ENCODE measurements at places on chromosomes 2 and 18.

DNA sequence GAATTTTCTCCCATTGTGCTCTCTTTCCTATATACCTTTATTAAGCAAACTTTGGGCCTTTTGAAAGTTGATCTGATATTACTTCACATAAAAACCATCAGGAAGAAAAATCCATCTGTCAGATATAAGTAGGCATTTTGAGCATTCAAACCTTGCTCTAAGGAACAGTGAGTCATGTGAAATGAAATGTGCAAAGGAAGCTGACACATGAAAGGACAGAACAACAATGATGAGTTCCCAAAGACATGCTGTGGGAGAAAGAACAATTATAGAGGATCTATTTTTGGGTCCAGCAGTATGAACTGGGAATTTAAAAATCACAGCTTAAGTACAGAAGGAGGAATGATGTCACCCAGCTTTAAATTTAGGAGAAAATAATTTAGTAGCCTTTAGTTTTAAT lies 18.1 kb downstream of the CALCRL start:
- peak; percentile 44 for DNase-seq

- no peak for DNase-seq
Observed at GRCh38 chr2:54866179-54866578, 142.7 kb downstream of the EML6 start.

GRCh38 chr2:195535911-195536522 lies 121.0 kb upstream of the SLC39A10 start:
- DNase-seq: no peak

- DNase-seq: no peak
Observed at GRCh38 chr2:58432491-58433170, 191.5 kb upstream of the FANCL start.

- DNase-seq: no peak
Observed at GRCh38 chr18:49360582-49360981, 99.9 kb downstream of the DYM start.

GRCh38 chr2:161386228-161386824 lies 29.8 kb upstream of the TBR1 start:
- no peak for DNase-seq

Data from fibroblast of skin of left quadriceps (primary cell).